ENCODE measurements at places on chromosomes 5 and 9.
A peak's percentile ranks its signal among the peaks of the same experiment; 100 is the strongest.

DNA sequence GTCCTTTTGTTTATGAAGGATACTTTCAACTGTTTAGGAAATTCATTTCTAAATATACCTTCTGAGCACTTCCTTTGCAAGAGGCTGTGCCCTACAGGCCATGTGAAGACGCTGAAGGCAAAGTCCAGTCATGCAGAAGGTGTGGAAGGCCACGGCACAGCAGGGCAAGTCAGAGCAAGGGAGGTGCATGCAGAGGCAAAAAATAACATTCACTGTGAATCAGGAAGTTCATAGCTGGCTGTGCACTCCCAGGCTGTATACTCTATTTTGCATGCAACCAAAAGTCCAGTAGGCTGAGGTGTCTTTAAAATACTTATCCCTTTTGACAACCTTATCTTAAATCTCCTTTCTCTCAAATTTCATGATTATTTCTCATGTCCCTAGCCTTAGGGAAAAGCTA, 50.3 kb downstream of the GNAQ start:
- no peak for DNase-seq

DNA sequence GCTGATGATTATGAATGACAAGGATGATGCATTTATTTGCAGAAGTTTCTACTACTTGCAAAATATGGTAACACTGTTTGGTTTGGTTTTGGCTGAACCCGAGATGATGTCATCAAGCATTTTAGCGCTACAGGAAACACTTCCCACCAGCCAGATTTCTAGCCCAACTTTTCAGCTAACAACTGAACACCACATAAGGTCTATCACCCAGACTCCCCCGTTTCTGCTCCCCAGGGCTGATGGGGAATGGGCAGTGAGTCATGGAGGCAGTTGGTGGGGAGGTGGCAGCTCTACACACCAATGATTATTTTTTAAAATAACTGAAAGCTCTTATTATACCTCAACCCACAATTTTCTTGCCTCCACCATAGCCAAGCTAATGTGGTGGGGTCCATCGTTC, 302.9 kb downstream of the CEMIP2 start:
- DNase-seq, result no peak

GRCh38 chr5:137871571-137871970, 3.9 kb downstream of the MYOT start:
- no peak for DNase-seq

DNA sequence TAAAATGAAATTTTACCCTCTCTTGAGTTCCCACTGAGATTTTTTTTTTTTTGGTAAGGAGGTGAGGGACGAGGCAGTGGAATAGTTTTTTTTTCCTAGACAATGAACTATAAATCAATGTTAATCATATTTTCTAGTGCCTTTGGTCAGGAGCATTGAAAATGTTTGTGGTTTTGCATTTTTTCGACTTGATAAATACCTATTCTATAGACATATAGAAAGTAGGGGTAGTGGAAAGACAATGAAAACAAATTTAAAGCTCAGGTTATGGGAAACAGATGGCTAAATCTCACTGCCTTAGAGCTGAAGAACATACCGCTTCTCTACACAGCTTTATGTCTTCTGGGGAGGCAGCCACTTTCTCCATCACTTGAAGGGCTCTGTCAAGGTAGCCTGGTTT, 94.3 kb downstream of the MRPS27 start:
- no peak for DNase-seq

GRCh38 chr5:145161391-145161790, 673.8 kb downstream of the PRELID2 start:
- no peak for DNase-seq

- DNase-seq, result no peak
Observed at GRCh38 chr9:78357165-78357873, 60.4 kb downstream of the PSAT1 start.

DNA sequence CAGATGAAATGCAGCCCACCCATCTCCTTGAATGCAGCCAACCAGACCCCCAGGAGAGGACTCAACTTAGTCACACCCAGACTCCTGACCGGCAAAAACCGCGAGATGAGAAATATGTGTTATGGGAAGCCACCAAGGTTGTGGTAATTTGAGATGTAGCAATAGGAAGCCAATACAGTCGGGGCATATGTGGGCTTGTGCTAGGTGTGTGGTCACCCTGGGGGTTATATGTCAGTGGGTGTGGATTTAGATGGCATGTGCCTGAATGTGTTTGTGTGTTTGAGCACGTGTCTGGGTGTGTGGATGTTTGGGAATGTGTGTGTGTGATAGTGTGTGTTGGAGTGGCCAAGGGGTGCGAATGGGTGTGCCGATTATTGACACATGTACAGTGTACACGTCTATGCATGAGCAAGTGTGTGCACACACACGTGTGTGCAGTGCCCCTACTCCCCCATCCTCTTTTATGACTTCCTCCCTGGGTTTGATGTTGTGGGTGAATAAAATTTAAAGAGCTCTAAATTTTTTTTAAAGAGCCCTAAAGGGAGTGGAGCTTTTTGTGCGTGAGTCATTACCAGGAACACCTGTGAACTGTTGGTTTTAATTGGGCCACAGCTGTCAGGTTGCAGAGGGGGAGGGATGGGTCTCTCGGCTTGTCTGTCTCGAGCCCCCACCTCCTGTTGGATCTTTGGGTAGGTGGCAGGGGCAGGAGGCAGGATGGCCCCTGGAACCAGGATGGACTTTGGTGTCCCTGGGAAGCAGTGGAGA, 86.8 kb downstream of the LHX2 start:
- DNase-seq, result no peak

DNA sequence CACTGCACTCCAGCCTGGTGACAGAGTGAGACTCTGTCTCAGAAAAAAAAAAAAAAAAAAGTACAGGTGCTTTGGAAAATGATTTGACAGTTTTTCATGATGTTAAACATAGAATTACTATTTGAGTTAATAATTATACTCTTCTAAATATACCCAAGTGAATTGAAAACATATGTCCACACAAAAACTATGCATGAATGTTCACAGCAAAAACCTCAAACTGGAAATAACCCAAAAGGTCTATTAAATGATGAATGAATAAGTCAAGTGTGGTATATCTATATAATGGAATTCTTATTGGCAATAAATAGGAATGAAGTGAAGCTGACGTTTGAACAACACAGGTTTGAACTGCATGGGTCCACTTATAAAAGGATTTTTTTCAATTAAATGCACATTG, 207.2 kb upstream of the DAB2 start:
- DNase-seq, result no peak

DNA sequence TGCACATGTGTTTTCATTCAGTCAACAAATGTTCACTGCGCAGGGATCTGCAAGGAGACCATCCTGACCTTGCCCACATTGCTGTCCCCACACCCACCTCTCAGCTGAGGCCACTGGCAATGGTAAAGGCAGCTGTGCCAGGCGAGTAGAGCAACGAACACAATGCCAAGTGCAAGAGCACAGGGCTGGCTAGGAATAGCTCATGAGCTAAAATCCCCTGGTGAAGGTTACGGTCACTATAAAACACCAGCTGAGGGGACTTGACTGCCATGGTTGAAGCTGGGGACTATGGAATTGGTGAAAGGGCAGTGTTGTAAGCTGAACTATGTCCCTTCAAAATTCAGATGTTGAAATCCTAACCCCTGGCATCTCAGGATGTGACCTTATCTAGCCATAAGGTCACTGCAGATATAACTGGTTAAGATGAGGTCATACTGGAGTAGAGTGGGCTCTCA, 96.1 kb downstream of the OTULIN start:
- DNase-seq, result no peak

GRCh38 chr5:139660923-139661814, 13.0 kb downstream of the CXXC5 start:
- peak; percentile 44 for DNase-seq

GRCh38 chr9:6960777-6961176, 203.0 kb downstream of the KDM4C start:
- no peak for DNase-seq

- DNase-seq, result no peak
Observed at GRCh38 chr5:127086589-127086988, 13.3 kb upstream of the C5orf63 start.

GRCh38 chr5:150345716-150346115, 11.8 kb upstream of the TCOF1 start:
- no peak for DNase-seq

- no peak for DNase-seq
Observed at GRCh38 chr5:102782217-102782872, 27.2 kb downstream of the PAM start.

DNA sequence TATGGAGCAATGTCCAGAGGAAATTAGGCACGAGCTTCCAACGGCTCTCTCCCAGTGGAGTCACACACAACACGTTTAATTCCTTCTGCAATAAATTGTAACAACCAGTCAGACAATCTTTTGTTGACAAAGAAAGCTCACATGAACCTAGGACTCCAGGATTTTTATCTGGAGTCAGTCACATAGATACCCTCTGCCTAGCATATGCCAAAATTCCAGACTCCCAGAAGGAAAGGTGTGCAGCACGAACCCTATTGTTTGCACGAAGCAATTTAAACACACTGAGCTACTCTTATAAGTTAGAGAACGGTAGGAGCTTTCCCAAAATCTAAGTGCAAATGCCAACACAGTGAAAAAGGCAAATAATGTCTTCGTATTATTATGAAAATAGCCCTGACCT, 67.1 kb downstream of the TEX10 start:
- DNase-seq, result no peak

DNA sequence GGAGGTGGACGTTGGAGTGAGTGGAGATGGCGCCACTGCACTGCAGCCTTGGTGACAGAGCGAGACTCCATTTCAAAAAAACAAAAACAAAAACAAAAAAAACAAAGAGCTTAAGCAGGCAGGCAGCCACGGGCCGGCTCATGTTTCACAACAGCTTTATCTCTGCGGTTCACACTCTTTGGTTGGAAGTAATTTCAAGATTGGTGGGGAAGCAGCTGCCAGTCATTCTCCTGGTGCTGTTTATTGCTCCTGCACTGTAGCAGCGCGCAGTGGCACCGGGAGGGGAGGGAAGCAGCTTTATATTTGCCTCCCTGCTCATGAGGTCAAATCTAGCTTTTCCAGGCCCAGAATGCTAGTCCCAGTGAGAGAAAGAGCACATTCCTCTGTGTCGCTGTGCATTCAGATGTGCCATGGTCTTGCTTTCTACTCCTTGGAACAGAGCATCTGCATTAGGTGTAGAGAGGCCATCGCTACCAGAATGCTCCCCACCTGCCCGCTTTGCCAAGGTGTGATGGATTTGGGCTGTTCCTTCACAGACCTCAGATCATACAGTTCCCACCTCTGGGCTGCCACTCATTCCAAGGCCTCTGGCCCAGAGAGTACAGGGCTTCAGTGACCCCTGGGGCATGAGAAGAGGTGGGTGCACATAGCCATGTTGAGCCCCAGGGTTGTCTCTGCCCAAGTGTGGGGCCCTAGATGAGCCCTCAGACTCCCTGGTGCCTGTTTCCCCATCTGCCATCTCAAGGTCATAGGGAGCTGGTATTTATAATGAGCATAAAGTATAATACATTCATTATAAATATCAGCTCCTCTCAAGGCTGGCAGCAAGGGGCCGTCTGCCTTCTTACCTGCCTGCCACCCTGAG, 270.4 kb downstream of the MED10 start:
- DNase-seq, result no peak

DNA sequence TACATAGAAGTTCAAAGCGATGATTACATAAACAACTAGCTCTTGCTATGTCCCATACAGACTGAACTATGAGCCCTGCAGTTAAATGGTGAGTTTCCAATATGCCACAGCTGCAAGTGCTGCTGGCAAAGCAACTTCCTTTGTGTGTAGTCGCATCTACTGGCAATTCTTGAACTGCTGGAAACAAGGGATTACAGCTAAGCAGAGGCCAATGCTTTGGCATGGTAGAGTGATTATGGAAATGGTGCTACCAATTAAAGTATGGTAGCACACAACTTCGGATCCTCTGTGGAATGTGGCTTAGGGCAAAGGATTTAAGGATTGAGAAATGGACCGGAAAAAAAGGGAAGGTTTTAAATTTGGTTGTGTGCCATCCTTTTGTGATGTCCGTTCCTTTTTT, 856.6 kb downstream of the MAT2B start:
- no peak for DNase-seq

- DNase-seq, result peak; percentile 73
Observed at GRCh38 chr9:34701769-34702736, 7.9 kb downstream of the CCL21 start.

- DNase-seq, result no peak
Observed at GRCh38 chr5:174529925-174530681, 194.3 kb upstream of the MSX2 start.

- no peak for DNase-seq
Observed at GRCh38 chr5:124355928-124356327, 390.5 kb downstream of the ZNF608 start.

DNA sequence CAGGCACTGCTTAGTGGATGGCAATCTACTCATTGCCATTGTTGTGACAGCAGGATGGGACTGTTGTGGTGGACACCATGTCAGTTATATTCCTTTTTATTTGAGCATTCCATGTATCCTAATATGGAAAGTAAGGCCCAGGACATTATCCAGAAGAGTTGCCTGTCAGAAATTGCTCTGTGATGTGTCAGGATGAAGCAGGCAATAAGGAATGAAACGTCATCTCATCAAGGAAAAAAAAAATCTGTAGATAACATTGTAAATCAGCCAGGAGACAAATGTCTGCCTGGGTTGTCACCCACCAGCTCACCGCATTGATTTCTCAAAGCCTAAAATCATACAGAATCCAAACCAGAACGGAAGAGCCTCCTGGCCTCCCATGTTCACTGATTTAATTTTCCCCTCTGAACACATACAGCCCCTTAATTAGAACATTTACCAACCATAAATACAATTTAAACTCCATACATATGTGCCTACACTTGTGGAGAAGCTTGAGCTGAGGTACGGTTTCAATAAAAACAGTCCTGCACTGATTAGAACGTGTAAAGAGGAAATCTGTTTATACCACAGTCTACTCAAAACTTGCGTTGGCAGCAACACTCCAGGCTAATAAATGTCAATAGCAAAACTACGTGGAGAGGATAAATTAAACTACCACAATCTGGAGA, 73.9 kb downstream of the FOXD1 start:
- DNase-seq, result no peak

DNA sequence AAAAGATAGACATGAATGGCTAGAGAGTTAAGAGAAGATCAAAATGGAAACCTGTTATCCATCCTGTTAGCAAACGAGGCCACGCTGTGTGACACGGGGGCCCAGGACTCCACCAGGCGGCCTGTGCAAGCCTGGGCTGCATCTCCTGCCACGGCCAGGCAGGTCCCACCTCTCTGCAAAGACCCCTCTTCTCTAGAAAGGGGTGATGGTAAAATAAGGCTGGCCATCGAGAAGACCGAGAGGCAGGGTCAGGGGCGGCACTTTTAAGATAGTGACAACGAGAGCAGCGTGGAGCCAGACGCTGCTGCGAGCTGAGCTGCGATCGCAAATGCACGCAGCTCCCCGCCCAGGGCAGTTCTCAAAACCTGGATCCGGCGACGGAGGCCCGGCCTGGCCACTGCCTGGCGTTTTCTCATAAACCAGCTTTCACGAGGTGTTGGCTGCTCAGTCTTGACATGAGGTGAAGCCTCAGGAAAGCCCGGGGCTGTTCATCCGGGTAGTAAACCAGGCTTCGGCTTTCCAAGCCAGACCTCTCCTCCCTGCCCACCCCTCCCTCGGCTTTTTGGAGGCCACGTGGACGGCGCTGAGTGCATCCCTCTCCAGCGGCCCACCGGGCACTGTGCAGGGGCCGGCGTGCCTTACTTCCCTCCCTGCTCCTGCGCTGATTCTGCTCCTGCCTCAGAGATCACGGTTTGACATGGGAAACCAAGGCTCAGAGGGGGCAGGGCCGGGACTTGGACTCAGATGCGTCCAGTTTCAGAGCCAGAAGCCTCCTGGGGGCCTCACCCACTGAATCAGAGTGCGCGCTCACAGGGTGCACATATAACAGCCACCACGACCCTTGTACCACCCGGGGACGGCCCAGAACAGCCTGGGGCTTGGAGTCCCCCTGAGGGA, 151.6 kb upstream of the PHYKPL start:
- DNase-seq, result no peak

- DNase-seq, result no peak
Observed at GRCh38 chr5:32099486-32100035, 74.6 kb downstream of the GOLPH3 start.
